ENCODE measurements at places on chromosomes 3 and 15. TPM values are rescaled to one million over a fixed set of nuclear protein-coding genes. Genes with fewer than 3 reads are reported as not detected.

The PPIB gene
- 706 TPM for total RNA-seq

The TMEM158 gene
- 6.9 TPM for total RNA-seq

DNA sequence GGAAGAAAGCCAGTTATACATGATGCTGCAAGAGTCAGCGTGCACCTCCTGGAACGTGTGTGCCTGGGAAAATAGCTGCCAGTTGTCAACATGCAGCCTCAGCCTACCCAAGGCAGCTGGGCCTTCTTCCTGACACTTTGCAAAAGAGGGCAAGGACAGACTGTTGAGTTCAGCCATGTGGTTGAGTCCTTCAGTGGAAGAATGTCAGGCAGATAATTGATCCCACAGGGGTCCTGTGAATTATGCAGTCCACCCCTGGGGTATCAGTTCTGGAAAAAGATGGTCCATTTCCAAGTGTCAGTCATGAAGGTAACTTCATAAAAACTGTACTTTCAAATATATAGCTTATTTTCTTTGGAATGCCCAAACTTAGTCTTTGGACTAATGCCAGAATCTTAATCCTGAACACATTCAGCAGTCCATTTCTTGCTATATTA lies 79.6 kb downstream of the ARNT2 start:
- no peak for DNase-seq

DNA sequence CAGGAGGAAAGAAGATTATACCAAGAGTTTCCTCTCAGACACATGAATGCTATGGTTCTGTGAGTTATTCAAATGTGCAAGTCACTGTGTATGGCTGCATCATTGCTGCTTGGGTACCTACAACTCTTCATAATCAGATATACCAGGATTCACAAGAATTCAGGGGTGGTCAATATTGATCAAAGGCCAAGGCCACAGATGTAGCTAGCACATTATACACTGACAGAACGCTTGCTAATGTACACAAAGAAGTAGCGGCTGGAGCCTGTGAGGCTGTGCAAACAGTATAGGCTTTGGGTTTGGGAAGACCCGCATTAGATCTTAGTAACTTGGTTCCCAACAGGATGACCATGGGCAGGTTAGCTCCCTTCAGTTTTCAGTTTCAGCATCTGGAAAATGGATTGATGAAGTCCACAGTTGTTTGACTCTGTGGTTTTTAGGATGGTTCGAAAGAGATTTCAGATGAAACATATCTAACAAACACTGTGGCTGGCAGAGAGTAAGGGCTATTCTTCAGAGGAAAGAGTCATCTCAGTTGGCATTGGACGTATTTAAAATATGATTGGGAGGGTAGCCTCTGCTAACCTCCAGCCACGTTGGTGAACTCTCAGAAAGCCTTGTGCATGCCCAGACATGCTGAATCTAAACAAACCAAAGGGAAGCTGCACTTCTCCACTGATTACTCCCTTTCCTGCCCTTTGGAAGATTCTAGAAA lies 748.7 kb upstream of the CFAP20DC start:
- DNase-seq = no peak

DNA sequence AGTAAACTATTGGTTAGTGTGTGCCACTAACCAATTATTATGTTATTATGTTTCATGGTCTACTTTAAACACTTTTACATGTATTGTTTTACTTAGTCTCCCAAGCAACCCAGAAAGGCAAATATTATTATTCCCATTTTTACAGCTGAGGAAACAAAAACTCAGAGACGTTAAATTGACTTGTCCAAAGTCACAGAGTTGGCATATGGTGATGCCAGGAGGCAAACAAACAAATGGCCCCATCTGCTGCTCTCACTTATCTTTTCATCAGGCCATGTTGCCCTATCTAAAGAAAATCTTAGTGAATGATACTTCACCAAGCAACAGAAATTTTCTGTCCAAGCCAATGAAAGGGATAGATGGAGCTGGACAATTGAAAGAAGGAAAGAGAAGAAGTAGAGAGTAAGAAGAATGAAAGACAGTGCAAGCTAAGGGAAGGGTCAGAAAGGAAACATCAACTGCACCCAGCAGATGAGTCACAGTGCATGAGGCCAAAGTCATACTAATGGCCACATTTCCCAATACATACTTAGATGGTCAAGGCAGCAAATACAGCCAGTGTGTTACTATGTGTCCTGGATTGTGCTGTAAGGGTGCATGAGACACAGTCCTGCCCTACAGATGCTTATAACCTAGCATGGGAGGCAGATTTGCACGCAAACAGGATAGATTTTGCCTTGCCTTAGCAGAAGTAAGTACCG lies 266.9 kb downstream of the KCNMB2 start:
- DNase-seq = no peak

- no peak for DNase-seq
Observed at GRCh38 chr3:48398701-48399386, 26.8 kb downstream of the FBXW12 start.

- no peak for DNase-seq
Observed at GRCh38 chr15:57185507-57186074, 190.7 kb upstream of the CGNL1 start.

DNA sequence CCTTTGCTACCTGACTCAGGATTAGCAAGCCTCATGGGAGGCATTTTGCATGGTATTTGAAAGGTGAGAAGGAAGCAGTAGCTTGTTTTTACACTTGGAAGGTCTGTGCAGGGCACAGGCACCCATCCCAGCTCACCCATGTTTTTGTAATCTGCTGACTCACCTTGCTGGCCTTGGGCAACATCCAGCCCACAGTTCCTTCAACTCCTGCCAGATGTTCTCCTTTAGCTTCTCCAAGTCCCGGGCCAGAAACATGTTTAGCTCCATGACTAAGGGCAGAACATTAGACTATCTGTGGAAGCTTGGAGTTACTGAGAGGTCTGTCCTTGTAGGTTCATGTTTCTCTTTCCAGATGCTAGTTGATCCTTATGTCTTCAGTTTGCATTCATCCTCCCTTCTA lies 12.4 kb upstream of the ZNF770 start:
- DNase-seq = no peak

DNA sequence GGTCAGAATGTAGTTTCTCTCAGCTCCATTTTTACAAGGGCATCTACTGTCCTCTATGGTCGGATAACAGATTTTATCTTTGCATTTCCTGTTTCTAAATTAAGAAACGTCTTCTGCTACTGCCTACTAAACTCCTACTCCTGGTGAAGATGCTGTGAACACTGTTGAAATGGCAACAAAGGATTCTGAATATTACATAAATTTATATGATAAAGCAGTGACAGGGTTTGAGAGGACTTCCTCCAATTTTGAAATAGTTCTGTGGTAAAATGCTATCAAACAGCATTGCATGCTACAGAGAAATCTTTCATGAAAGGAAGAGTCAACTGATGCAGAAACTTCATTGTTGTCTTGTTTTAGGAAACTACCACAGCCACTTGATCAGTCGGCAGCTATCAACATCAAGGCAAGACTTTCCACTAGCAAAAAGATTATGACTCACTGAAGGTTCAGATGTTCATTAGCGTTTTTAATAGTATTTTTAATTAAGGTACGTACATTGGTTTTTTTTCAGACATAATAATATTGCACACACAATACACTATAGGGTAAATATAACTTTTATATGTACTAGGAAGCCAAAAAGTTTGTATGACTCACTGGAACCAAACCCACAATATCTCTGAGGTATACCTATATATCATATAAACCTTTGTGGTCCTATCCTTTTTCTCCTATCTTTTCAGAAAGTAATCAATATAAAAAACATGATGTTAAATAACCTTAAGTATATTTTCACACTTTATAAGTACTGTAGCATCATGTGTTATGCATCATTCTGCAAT lies 156.1 kb downstream of the STAG1 start:
- DNase-seq = no peak

- DNase-seq = no peak
Observed at GRCh38 chr3:138803006-138803653, 31.6 kb downstream of the PIK3CB start.

DNA sequence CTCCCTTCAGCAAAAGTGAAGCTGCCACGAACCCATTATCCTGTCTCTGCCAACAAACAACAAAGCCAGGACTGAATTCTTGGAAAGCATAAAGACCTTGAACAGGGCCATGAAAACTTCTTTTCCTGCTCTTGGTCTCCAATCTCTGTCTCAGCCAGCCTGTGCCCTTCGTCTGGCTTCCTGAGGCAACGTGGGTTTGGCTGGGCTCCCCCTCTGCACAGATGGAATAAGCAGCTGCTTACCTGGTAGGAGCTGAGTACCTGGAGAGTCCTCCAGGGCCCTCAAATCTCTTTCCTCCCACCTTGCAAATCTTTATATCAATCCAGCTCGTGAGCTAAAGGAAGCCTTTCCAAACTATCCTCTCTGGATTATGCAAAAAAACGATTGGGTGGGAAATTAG lies 97.6 kb upstream of the PSMD6 start:
- no peak for DNase-seq

DNA sequence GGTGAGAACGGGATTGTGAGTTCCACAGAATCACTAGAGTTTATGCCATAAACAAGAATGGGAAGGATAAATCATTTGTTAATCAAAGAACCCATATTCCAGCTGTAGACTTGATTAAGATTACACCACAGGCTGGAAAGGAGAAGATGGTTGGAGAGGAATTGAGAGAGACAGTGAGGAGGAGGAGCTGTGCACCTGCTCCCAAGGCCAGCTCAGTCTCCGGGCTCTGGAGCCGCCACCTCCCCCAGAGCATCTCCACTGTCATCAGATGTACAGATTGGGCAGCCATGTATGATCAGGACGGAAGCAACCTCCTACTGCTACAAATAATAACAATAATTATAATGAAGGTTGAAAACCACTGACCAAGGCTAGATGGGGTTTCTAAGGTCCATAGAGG lies 170.0 kb downstream of the MINAR1 start:
- no peak for DNase-seq

GRCh38 chr15:51830276-51830806 lies 888 bp downstream of the TMOD3 start:
- DNase-seq = no peak

All from chondrocyte (in vitro differentiated cells).